Stimulated activated CD8-positive, alpha-beta memory T cell treated with anti-CD3 and anti-CD28 coated beads, Interleukin-12 subunit alpha, Interleukin-12 subunit beta, amount 100 ng/mL, for 1 hour (primary cell): ENCODE measurements at places on chromosomes 2 and 18.

GRCh38 chr2:46776687-46777327 lies 138.8 kb downstream of the MCFD2 start:
- peak; percentile 35 for DNase-seq

GRCh38 chr2:168396131-168396530 lies 59.9 kb upstream of the CERS6 start:
- no peak for DNase-seq

DNA sequence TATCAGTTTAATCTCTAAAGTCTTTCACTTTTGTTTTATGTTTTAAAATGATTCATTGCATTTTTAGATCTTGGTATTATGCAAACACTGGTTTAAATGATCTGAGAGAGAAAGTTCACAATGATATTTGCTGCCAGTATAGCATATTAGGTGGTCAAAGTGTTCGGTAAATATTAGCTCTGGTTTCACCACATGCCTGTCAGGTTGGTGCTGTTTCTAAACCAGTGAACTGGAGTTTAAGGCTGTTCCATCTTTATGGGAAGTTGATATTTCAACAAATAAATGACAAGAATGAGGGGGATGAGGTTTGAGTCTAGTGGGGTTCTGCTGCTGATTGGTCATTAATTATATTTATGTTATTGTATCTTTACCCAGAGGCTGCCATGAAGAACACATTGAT lies 436.4 kb downstream of the DCDC2C start:
- DNase-seq = no peak

- DNase-seq = no peak
Observed at GRCh38 chr2:163185160-163185559, 346.6 kb upstream of the KCNH7 start.

GRCh38 chr2:174699993-174700766 lies 64.1 kb downstream of the CHRNA1 start:
- no peak for DNase-seq

DNA sequence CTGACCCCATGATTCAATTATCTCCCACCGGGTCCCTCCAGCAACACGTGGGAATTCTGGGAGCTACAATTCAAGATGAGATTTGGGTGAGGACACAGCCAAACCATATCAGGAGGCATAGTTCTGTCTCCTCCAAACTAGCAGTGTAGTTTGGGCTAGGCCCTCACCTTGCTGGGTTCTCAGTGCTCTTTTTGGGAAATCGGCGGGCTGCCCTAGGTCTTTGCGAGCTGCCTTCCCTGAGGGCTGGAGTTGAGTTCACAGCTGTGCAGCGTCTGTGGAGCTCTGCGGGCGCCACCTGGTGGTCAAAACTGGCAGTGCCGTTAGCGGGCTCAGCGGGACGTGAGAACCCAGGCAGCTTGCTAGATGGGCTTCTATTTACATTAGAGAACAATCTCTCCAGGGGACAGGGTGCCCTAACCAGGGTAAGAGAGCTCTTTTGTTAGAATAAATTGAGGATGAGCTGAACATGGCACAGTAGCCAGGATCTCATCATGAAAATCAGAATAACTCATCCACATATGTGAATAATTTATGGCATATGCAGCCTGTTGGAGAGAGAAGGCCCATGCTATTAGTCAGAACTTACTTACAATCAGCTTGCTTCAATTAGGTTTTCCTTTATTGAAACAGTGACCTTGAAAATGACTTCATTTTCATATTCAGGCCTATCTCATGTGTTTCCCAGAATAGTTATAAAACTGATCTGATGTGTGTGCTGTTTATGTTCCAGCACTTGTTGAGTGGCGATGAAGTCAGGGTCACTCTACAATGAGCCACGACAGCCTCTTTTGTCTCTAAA lies 27.4 kb upstream of the YES1 start:
- peak; percentile 82 for DNase-seq

DNA sequence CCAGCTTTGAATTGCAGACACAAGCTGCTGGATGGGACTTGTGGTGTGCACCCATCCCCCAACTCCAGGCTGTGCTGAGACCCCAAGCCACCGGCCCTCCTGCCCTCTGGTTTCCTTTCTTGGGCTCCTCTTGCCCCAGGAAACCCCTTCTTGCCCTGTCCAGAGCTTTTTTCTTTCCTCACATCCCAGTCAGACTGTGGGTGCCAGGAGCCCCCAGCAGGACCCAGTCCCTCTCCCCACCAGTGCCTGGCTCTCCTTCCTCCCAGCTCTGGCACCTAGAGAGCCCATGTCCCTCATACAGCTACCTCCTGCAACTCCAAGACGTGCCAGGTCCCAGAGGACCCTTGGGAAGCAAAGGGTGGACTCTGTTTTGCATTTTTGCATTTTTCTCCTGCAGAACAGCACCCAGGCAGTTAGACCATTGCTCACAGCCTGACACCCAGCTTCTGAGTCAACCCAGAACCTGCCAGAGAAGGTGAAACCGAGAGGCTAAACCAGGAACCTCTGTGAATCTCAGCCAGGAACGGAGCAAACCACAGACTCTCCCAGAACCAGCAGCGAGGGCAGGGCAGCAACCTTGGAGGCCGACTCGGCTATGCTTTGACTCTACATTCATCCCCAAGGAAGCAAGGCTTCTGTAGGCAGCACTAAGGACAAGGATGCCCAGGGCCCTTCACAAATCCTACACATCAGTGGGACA lies 221.1 kb downstream of the ANAPC1 start:
- no peak for DNase-seq

DNA sequence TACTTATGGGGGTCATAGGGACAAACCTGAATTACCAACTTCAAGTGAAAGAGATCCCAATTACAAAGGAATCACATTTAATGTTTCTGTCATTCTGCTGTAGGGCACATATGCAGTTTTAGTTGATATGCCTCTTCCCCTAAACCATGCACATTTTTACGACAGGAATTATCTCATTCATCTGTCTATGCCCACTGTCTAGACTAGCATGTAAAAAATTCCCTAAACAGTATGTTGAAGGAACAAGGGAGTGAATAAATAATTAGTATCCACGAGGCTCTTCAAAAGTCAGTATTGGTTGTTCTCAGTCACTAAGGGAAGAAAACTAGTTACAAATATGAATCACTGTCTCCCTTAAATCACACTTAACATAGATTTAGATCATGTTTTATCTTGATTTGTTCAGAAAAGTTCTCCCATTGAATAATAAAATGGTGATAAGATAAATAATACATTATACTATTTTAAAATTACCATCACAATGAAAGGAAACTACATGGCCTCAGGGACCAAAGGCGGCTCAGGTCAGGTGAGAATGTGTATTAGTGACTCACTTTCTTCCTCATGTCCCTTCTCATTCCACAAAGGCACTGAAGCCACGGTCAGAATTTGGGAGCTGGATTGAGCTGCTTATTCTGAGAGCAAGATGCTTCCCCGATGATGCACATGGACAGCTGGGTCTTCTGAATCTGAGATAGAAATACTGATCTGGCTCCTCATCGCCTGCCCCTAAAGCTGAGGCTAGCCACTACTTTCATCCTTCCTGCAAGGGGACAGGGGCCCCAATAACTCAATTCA lies 29.1 kb downstream of the DYM start:
- DNase-seq = no peak

- DNase-seq = no peak
Observed at GRCh38 chr2:118747066-118747465, 100.4 kb downstream of the EN1 start.

GRCh38 chr2:121635371-121635770 lies 13.9 kb downstream of the CLASP1 start:
- no peak for DNase-seq

- DNase-seq = no peak
Observed at GRCh38 chr2:50611351-50611871, 420.5 kb downstream of the NRXN1 start.

DNA sequence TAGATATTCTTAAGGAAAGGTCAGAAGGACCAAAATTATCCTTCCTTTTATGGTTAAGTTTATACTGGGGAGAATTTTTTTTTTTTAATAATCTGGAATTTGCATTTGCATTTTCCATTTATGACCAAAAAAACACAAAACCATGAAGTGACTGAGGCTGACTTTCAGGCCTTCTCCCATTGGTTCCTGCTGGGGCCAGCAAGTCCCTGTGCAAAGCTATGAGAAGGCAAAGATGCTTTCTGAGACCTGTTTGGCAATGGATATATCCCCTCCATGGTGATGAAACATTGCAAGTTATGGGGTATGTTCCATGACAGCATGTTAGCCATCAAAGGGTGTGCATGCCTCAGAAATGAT lies 60.8 kb downstream of the KIAA2012 start:
- DNase-seq = no peak

DNA sequence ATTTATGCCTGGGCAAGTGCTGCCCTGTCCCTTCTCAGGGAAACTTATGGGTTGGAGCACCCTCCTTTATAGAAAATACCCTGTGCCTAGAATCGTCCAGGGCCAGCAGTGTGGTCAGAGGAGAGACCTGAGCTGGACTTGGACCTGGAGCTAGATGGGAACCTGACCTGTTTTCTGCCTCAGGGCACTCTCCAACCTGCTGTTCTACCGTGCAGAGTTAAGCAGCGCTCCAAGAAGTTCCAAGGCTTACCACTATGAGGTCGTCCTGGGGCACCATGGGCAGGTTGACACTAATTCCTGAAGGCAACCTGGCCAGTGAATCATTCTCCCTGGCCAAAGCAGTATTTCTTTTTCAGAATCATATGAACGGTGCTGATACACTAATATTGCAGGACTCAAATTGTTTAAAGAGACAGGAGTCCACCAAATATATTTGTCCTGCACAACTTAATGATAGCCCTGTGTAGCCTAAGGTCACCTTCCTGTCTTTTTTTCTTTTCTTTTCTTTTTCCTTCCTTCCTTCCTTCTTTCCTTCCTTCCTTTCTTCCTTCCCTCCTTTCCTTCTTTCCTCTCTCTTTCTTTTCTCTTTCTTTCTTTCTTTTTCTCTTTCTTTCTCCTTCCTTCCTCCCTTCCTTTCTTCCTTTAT lies 455.4 kb upstream of the HNMT start:
- no peak for DNase-seq

DNA sequence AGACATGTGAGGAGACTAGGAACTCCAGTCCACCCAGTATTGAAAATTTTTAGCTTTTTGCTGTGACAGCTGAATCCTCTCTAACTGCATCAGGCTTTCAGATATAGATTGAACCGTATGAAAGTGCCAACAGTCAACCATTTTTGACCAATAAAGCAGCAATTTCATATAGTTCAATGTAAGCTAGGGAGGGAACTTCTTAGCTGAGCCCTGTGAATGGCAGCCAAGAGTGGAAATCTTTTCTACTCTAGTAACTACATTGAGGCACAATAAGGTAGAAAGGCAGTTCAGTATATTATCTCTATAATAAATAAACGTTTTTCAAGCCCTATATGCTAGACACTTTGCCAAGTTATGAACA lies 96.3 kb upstream of the TANK start:
- DNase-seq = no peak

DNA sequence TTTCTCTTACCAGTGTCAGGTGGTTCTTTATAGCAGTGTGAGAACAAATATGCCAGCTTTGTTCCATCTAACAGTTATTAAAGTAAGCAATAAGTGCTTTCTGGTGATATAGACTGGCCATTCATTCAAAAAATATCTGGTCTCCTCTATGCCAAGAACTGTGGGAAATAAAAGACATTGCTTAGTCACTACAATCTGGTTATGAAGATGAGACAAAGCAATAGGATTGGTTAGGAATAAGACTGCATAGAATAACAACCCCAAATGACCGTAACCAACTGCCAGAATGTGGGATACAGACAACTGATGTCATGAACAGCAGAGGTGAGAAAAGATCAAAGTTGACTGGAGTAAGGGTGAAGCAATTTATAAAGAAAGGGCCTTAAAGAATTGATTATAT lies 83.8 kb downstream of the MBD2 start:
- DNase-seq = no peak

DNA sequence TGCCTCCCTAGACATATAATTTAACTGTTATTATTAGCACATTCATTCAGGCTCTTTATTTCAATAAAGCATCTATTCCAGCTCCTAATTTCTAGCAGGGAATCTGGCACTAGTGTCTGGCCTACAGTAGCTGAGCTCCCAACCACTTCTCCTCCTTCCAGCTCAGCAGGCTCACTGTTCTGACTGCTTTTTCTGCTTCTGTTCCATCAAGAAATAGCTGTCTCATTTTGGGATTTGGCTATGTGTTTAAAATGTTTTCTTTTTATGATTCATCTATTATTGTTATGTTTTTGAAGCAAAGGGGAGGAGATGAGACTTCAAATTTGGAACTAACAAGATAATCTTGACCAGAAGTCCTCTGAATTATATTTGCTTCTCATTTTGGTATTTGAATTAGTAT lies 172.7 kb upstream of the SMAD7 start:
- DNase-seq = no peak

GRCh38 chr2:143083636-143084035 lies 45.6 kb upstream of the ARHGAP15 start:
- DNase-seq = no peak

DNA sequence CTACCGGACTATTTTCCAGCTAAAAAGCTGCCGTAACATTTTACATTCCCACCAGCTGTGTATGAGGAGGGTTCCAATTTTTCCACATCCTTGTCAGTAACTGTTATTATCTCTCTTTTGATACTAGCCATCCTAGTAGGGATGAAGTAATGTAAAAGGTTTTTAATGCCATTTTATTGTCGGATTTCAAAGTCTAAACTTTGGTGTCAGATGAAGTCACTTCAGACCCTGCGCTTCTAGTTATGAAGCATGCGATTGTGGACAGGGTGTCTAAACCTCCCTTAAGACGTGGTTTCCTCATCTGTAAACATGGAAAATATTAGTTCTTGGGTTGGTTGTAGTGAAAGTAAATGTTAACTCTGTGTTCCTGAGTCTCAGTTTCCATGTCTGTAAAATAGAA lies 4.7 kb downstream of the DGKD start:
- no peak for DNase-seq
